ENCODE measurements at places on chromosomes 12 and 14.

DNA sequence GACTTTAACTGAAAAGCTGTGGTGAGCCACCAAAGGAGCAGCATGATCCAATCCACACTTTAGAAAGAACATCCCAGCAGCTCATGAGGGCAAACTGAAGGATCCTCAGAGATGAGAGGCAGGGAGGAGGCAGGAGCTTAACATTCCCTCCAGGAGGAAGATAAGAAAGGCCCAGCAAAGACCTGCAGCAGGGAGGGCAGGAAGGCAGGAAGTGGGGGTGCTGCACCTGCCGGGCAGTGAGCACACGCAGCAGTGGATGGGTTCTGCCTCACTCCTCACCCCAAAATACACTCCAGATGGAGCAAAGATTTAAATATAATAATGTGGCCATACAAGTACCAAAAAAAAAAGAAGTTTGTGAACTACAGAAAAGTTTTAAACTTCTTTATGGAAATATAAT lies 48.4 kb downstream of the GCH1 start:
- H3K36me3 ChIP-seq, result peaks cover 30% of the 10 kb centered on the region
- H3K4me3 ChIP-seq, result no peak overlapping the region
- H3K4me1 ChIP-seq, result peaks cover 21% of the 10 kb centered on the region
- H3K27ac ChIP-seq, result peak overlapping the region; percentile 23
- no peak for DNase-seq

- peaks cover 2% of the 10 kb centered on the region for H3K27me3 ChIP-seq
- H3K27ac ChIP-seq, result no peak overlapping the region
- no peak for DNase-seq
- H3K36me3 ChIP-seq, result no peaks in the 10 kb centered on the region
- no peak overlapping the region for H3K4me3 ChIP-seq
- H3K4me1 ChIP-seq, result no peaks in the 10 kb centered on the region
Measured at GRCh38 chr12:64042911-64043310, 179.2 kb downstream of the KICS2 start.

- H3K36me3 ChIP-seq, result peaks cover 30% of the 10 kb centered on the region
- H3K4me3 ChIP-seq, result peak overlapping the region; percentile 92
- H3K27ac ChIP-seq, result peak overlapping the region; percentile 87
Measured at GRCh38 chr12:93569656-93570551, 2.6 kb upstream of the SOCS2 start.

DNA sequence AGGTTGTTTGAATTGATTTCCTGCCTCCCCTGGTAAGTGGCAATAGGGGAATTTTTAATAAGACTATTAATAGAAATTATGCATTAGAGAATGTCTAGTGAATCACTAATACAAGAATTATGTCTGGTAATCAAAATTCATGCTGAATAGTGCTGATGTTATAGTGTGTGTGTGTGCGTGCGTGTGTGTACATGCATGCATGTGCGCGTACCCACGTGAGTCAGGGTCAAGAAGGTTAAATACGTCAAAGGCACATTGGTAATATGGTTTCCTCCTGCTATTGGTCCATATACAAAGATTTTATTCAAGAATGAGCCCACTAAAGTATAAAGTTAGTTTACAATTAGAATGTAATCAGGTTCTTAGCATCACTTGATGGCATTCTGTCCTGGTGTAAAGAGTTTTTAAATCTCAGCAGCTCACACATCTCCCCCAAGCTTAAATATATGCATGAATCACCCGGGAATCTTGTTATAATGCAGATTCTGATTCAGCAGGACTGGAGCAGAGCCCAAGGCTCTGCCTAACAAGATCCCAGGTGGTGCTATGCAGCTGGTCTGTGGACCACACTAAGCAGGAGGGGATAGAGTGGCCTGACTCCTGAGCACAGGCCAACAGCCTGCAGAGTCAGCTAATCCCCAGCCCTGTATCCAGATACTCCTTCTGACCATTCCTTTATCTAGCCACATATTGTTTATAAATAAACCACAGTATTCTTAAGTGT lies 43.9 kb downstream of the TTC9 start:
- no peak overlapping the region for H3K27ac ChIP-seq
- H3K4me3 ChIP-seq, result no peak overlapping the region
- H3K36me3 ChIP-seq, result no peaks in the 10 kb centered on the region
- H3K4me1 ChIP-seq, result no peaks in the 10 kb centered on the region

DNA sequence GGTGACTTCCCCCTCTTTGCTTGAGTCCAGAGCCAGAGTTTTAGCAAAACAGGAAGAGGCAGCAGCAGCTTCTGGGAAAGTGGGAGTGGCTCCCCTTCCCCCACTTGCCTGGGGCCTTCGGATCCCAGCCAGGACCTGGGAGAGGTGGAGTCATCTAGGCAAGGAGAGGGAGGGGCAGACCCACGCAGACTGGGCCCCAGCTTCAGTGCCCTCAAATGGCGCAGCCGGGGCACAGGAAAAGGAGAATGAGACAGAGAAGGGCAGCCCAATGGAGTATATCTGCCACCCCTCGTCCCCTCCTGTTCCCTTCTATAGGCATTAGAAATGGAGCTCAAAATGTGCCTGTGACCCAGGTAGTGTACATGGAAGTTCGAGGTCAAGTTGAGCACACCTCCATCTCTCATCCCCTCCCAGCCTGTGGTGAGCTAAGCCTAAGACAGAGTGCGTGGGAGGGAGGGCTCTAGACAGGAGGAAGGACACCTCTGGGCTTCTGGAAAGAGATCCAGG lies 9.3 kb upstream of the HDAC7 start:
- no peaks in the 10 kb centered on the region for H3K27me3 ChIP-seq
- H3K36me3 ChIP-seq, result peaks cover 2% of the 10 kb centered on the region
- H3K4me3 ChIP-seq, result peak overlapping the region; percentile 41
- peak overlapping the region; percentile 29 for H3K27ac ChIP-seq

- H3K27ac ChIP-seq, result no peak overlapping the region
- no peak for DNase-seq
- peaks cover 26% of the 10 kb centered on the region for H3K4me1 ChIP-seq
- peaks cover 11% of the 10 kb centered on the region for H3K27me3 ChIP-seq
Measured at GRCh38 chr14:71318097-71318459, 410.8 kb downstream of the PCNX1 start.

- H3K27me3 ChIP-seq, result no peaks in the 10 kb centered on the region
- peaks cover 1% of the 10 kb centered on the region for H3K4me1 ChIP-seq
- no peaks in the 10 kb centered on the region for H3K36me3 ChIP-seq
Measured at GRCh38 chr14:100849115-100849781, 23.3 kb downstream of the MEG3 start.

- H3K4me3 ChIP-seq, result no peak overlapping the region
- no peak for DNase-seq
- no peaks in the 10 kb centered on the region for H3K36me3 ChIP-seq
Measured at GRCh38 chr12:14510574-14510973, 57.1 kb downstream of the PLBD1 start.

DNA sequence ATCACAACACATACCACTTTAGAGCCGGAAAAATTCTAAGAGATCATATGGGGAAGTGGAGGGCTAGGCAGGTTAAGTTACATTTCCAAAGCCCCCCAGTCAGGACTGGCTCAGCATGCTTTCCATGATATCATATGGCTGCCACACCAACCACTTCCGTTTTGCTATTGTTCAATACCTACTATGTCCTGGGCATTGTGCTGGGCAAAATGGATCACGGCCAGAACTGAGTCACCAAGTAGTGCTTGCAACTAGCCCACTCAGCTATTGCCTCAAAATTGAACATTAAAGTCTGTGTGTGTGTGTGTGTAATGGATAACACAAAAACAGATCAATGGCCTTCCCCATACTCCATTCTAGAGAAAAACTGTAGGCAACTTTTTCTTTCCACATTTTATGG lies 22.7 kb downstream of the WIF1 start:
- no peak overlapping the region for H3K27ac ChIP-seq
- no peaks in the 10 kb centered on the region for H3K4me1 ChIP-seq
- H3K27me3 ChIP-seq, result peaks cover 30% of the 10 kb centered on the region
- DNase-seq, result no peak

DNA sequence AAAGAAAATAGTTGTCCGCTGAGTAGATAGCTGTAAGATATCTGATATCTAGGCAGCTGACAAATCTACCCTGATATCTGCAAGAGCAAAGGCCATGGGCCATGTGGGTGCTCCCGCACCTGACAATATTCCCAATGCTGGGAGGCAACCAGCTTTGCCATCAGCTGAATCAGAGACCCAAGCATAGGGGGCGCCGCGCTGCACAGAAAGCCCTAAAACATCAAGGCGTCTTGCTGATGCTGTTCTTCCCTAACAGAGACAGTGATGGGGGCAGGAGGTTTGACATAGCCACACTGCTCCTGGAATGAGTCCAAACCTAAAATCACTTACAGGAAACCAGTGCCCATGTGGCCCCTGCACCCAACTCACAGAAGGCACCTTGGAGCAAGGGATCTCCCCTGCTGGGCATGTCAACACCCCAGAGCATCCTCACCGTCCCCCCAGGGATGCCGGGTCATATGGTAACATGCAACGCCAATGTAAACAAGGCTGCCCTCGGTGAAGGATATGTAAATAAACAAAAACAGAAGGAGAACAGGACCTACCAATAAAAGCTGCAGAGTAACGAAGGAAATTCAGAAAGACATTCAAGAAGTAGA lies 199.5 kb downstream of the TMEM132D start:
- H3K36me3 ChIP-seq, result no peaks in the 10 kb centered on the region
- DNase-seq, result no peak
- H3K27ac ChIP-seq, result no peak overlapping the region
- H3K4me1 ChIP-seq, result no peaks in the 10 kb centered on the region

DNA sequence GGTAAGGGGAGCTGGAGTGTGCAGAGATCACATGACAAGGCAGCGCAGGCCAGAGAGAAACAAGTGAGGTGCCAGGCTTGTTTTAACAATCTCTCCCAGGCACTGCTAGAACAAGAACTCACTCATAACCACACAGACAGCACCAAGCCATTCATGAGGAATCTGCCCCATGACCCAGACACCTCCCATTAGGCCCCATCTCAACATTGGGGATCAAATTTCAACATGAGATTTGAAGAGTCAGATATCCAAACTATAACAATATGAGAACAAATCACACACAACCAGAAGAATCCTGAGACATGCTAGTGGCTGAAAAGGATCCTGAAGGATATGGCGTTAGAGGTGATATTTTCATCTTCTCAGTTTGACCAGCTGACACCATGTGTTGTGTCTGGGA lies 21.9 kb downstream of the OR6J1 start:
- H3K36me3 ChIP-seq, result no peaks in the 10 kb centered on the region
- DNase-seq, result no peak
- H3K4me3 ChIP-seq, result no peak overlapping the region
- H3K4me1 ChIP-seq, result peaks cover 4% of the 10 kb centered on the region
- H3K27me3 ChIP-seq, result peaks cover 14% of the 10 kb centered on the region
- no peak overlapping the region for H3K27ac ChIP-seq

- no peak overlapping the region for H3K27ac ChIP-seq
- no peak overlapping the region for H3K4me3 ChIP-seq
- H3K36me3 ChIP-seq, result no peaks in the 10 kb centered on the region
- peaks cover 5% of the 10 kb centered on the region for H3K27me3 ChIP-seq
Measured at GRCh38 chr12:112685321-112685720, 106.2 kb upstream of the RPH3A start.

- H3K4me3 ChIP-seq, result no peak overlapping the region
- H3K36me3 ChIP-seq, result no peaks in the 10 kb centered on the region
- H3K4me1 ChIP-seq, result no peaks in the 10 kb centered on the region
- no peak overlapping the region for H3K27ac ChIP-seq
Measured at GRCh38 chr14:57848353-57848752, 17.5 kb downstream of the SLC35F4 start.

DNA sequence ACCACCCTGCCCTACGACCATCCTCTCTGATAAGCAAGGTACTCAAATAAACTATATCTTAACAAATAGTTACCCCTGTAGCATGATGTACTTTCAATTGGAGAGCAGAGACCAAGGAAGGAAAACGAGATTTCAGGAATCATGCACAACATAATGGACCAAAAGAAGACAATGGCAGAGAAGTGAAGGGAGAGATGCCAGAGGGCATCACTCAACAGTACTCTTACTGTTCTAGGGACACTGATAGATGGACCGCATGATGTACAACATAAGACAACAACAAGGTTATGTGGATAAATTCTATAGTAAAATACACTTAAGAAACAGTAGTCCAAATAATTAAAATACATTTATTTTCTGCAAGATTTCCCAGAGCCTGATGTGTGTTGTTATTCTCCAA lies 77.5 kb upstream of the IFNG-AS1 start:
- H3K4me3 ChIP-seq, result no peak overlapping the region
- H3K27me3 ChIP-seq, result peaks cover 2% of the 10 kb centered on the region
- H3K4me1 ChIP-seq, result no peaks in the 10 kb centered on the region
- no peaks in the 10 kb centered on the region for H3K36me3 ChIP-seq
- no peak for DNase-seq
- H3K27ac ChIP-seq, result no peak overlapping the region

DNA sequence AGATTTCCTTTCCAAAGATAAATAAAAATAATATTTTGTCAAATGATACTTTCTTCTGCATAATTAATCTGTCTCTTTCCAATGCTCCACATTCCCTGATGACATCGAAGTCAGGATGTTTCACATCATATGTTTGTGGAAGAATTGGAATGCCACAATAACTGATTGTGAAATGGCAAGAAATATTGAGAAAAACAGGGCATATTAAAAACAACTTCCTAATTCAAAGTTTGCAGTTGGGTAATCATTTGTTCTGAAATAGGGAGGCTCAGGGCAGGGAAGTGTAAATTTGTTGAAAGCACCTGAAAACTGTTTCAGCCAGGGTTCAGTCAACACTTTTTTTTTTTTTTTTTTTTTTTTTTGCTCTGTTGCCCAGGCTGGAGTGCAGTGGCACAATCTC lies 50.7 kb downstream of the BCAT1 start:
- no peak for DNase-seq
- peaks cover 18% of the 10 kb centered on the region for H3K27me3 ChIP-seq
- no peak overlapping the region for H3K27ac ChIP-seq
- peaks cover 3% of the 10 kb centered on the region for H3K36me3 ChIP-seq

DNA sequence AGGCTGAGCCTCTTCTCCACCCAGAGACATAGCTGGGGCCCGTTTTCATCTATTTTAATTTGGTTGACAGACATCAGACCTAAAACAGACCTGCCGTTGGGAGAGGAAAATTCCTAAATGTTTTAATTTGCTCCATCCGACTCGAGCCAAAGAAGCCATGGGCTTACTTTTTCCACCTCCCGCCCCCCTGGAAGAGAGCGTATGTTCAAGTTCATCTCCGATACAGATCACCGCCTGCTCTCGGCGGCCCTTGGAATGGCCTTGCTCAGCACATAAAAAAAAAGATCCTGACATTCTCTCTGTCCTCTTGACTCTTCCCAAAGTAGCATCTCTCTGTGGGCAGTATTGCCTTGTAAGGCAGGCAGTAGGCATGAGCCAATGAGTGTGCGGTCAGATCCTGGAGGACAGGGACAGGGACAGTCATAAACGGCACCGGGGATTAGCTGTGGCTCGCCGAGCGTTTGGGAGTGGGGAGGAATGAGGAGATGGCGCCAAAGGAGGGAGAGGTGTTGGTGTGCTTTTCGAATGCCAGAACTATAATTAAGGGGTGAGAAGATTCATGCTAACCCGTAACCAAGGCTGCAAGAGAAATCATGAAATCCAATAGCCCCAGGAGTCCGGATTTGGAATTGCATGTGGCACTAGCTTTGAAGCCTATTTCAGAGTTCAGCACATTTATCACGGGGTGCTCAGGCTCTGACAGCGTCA lies 47.9 kb upstream of the MEG3 start:
- no peaks in the 10 kb centered on the region for H3K4me1 ChIP-seq
- H3K36me3 ChIP-seq, result no peaks in the 10 kb centered on the region
- H3K4me3 ChIP-seq, result no peak overlapping the region
- no peak overlapping the region for H3K27ac ChIP-seq
- no peaks in the 10 kb centered on the region for H3K27me3 ChIP-seq
